CD4-positive, CD25-positive, alpha-beta regulatory T cell (primary cell): ENCODE measurements at places on chromosomes 2 and 18. TPM values are rescaled to one million over a fixed set of nuclear protein-coding genes. Genes with fewer than 3 reads are reported as not detected.

MAP4K3 gene
- total RNA-seq = 28.7 TPM

LOXHD1 gene
- total RNA-seq = not detected

PRKAG3 gene
- not detected for total RNA-seq

SGPP2 gene
- total RNA-seq = 8.3 TPM

EML6 gene
- total RNA-seq = 0.59 TPM

TRABD2A gene
- total RNA-seq = 48.8 TPM

DNA sequence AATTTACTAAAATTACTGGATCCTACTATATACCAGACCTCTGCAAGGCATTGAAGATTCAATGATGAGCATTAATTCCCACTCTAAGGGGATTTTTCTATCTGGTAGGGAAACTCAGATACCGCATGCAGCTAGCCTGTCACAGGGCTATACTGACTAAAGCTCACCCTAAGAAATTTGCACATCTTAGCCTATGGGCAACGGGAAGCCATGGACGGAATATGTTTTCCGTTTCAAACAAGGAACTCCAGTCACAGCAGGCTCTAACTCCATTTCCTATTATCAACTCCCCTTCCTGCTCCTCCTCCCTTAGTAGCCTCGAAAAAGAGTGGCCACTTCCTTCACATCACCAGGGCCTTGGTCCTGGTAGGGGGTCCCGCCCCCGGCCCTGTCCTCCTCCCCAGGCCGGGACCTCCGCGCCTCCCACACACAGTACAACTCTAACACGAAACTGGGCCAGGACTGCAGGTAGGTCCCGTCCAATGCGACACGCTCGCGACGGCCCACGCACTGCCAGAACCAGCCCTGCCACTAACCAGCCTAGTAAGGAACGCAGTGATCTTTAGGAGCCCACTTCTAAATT, 659 bp upstream of the COX5B start:
- peak overlapping the region; percentile 91 for H3K4me3 ChIP-seq
- no peaks in the 10 kb centered on the region for H3K27me3 ChIP-seq
- no peak for DNase-seq
- peaks cover 26% of the 10 kb centered on the region for H3K4me1 ChIP-seq
- H3K27ac ChIP-seq = peak overlapping the region; percentile 88

DNA sequence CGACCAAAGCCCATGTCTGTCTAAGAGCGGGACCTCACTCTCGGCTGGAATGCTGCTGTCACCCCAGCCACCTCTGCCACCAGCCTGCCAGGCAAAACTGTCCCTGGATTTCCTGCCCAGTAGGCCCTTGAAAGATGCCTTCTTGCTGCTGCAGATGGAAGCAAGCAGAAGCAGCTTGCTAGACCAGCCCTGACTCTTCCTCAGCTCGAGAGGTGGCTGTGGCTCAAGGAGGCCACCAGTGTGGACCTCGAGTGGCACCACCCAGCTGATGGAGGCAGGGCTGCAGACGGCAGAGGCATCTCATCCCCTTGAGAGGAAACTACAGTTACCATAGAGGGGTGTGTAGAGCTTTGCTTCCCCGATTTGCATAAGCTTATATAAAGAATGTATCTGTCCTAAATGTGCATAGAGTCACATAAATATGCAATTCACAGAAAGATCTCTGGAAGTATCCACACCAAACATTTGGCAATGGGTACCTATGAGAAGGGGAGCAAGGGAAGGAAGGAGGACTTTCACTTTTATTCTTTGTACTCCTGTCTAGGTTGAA, 20.6 kb downstream of the ADCY3 start:
- no peaks in the 10 kb centered on the region for H3K4me1 ChIP-seq
- peaks cover 10% of the 10 kb centered on the region for H3K36me3 ChIP-seq
- H3K4me3 ChIP-seq = no peak overlapping the region
- H3K27me3 ChIP-seq = no peaks in the 10 kb centered on the region
- DNase-seq = no peak

DNA sequence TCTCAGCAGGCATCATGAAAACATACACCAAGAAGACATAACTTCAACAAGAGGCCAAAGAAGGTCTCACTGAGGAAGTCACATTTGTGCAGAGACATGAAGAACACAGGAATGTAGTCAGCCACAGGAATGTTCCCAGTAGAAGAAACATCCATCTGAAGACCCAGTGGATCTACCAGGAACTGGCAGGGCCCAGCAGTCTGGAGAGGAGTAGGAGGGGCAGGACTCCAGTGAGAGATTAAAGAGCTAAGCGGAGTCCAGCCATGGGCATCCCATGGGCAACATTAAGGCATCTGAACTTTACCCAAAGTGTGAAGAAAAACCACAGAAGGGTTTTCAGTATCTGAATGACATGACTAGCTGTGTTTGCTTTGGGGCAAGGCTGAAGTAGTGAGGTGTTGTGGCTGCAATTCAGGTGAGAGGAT, 103.1 kb downstream of the UPP2 start:
- no peaks in the 10 kb centered on the region for H3K27me3 ChIP-seq
- no peak overlapping the region for H3K27ac ChIP-seq
- DNase-seq = no peak
- no peaks in the 10 kb centered on the region for H3K36me3 ChIP-seq

GRCh38 chr2:85800586-85800985, 46.8 kb downstream of the ATOH8 start:
- H3K4me1 ChIP-seq = peaks cover 5% of the 10 kb centered on the region
- peaks cover 11% of the 10 kb centered on the region for H3K27me3 ChIP-seq
- H3K36me3 ChIP-seq = no peaks in the 10 kb centered on the region

- no peaks in the 10 kb centered on the region for H3K36me3 ChIP-seq
- H3K4me3 ChIP-seq = no peak overlapping the region
- no peak overlapping the region for H3K27ac ChIP-seq
- H3K4me1 ChIP-seq = no peaks in the 10 kb centered on the region
- no peak for DNase-seq
- H3K27me3 ChIP-seq = no peaks in the 10 kb centered on the region
Observed at GRCh38 chr18:45510656-45511055, 104.6 kb upstream of the SLC14A2 start.

GRCh38 chr2:162058973-162059668, 14.9 kb downstream of the DPP4 start:
- H3K27me3 ChIP-seq = no peaks in the 10 kb centered on the region
- H3K4me3 ChIP-seq = peak overlapping the region; percentile 81
- peak; percentile 74 for DNase-seq
- no peaks in the 10 kb centered on the region for H3K36me3 ChIP-seq
- no peak overlapping the region for H3K27ac ChIP-seq

DNA sequence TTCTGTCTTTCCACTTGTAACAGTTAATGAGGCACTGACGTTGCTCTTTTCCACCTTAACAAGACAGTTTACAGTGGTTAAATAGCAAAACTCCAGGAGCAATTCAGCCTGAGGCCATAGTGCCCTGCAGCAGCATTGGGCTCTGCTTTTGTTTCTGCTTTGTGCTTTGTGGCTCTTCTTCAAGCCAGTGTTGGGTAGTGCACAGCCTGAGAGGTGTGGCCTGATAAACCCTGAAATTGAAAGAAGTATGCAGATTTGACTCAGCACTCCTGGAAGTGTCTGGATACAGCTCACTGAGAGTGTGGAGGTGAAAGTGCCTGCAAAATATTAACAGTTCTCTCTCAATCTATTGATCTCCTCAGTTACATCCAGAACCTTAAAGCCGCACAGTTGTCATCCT, 63.0 kb downstream of the STK25 start:
- H3K4me3 ChIP-seq = no peak overlapping the region
- peaks cover 7% of the 10 kb centered on the region for H3K27me3 ChIP-seq

DNA sequence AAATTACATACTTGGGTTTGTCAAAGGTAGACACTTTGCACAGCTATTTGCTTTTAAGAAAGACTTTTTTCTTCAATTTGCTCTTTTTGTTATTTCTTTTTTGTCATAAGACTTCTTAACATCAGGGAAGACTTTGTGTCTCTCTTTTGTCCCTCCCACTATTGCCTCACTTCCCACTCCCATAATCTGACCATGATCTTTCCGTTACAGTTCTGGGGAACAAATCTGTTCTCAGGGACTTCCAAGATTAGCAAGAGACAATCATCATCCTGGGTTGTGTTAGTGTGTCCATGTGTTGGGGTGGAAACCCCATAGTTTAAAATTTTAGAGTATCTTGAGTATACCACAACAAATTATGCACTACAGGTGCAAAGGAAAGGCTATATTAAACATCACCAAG, 75.3 kb downstream of the REV1 start:
- no peak for DNase-seq
- peaks cover 61% of the 10 kb centered on the region for H3K36me3 ChIP-seq
- H3K4me3 ChIP-seq = no peak overlapping the region
- no peak overlapping the region for H3K27ac ChIP-seq
- H3K27me3 ChIP-seq = no peaks in the 10 kb centered on the region

DNA sequence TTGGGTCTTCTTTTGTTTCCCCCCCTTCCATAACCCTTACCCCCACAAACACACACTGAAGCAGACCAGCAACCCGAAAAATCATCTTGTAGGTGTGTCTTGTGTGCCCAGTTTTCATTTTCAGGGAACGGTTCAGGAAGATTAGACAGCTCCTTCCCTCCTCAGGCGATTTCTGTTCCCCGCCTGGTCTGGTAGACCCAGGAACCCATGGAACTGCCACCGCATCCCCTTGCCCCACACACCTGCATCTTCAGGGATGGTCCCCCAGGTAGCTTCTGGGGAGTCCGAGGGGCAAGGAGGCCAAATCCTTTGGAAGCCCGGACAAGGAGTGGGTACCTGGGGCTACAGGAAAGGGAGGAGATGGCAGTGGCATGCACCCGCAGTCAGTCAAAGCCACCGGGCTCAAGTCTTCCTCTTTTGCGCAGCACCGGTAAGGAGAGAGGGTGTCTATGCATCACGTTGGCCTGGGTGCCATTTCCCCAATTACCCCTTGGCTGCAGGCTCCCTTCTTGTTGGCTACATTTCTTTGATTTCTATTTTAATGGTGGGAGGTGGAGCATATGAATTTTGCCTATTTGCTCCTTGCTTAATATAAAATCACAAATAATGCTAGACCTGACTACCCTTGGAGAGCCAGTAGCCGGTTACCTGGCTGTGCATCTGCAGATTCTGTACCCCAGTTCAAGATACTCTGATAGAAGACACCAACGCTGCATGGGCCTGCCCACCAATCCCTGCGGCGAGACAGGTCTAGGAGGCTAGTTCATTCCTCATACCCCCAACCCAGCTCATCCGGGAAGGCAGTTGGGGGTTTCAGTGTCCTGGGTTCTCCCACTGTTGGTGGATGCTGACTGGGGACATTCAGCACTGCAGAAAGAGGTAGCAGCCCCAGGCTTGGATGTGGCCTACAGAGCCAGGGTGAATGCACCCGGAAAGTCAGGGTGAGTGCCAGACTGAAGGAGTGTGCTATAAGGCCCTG, 30.0 kb upstream of the ATP6V1B1 start:
- no peak overlapping the region for H3K4me3 ChIP-seq
- no peaks in the 10 kb centered on the region for H3K36me3 ChIP-seq
- no peak overlapping the region for H3K27ac ChIP-seq
